ENCODE measurements at places on chromosomes 2 and 18. TPM values are rescaled to one million over a fixed set of nuclear protein-coding genes. Genes with fewer than 3 reads are reported as not detected.

DNA sequence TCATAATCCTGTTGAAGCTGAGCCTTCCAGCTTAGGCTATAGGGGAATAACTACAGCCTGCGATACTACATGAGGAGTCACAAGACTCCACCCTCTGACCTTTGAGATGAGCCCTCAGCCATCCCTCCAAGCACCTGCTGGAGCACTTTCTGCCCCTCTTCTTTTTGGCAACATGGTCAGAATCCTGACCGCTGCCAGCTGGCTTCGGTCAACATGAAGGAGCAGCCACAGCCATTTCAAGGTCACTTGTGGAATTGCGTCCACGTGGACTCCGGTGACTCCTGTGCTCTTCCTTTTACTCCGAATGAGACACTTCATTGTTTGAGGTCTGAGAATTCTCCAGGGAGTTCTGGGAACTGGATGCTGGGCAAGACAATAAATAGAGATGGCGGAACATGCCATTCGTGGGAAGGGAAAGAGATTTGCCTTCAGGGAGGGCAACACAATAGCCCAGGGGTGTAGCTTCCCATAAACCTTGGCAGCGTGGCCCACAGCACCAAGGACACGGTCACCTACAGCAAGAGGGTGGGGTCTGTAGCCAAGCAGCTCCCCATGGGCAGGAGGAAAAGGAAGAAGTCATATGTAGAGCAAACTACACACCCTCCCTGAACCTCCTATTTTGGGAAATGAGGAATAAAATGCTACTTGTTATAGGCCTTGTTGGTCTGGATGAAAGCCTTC, 73.3 kb upstream of the PPP1CB start:
- H3K27me3 ChIP-seq: no peaks in the 10 kb centered on the region
- no peak for DNase-seq

- peak; percentile 49 for DNase-seq
- H3K36me3 ChIP-seq: no peaks in the 10 kb centered on the region
- H3K4me3 ChIP-seq: no peak overlapping the region
- H3K27me3 ChIP-seq: no peaks in the 10 kb centered on the region
Observed at GRCh38 chr2:37855283-37856041, 69.6 kb upstream of the RMDN2 start.

DNA sequence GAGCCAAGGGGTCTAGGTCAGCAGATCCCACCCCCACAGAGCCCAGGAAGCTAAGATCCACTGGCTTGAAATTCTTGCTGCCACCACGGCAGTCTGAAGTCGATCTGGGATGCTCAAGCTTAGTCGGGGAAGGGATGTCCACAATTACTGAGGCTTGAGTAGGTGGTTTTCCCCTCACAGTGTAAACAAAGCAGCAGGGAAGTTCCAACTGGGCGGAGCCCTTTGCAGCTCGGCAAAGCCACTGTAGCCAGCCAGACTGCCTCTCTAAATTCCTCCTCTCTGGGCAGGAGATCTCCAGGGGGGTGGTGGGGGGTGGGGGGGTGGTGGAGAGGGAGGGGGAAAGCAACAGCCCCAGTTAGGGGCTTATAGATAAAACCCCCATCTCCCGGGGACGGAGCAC, 419.5 kb downstream of the NUP35 start:
- H3K4me1 ChIP-seq: no peaks in the 10 kb centered on the region
- no peaks in the 10 kb centered on the region for H3K27me3 ChIP-seq
- no peaks in the 10 kb centered on the region for H3K36me3 ChIP-seq

The GAREM1 gene
- 7.4 TPM for total RNA-seq

The HJURP gene
- 6.2 TPM for total RNA-seq

The NDC80 gene
- total RNA-seq: 12.5 TPM

The C1GALT1C1L gene
- 2.2 TPM for total RNA-seq

All from muscle of leg (tissue), 16 donors.